Progenitor cell of endocrine pancreas (in vitro differentiated cells): ENCODE measurements at places on chromosomes 11 and 22.

DNA sequence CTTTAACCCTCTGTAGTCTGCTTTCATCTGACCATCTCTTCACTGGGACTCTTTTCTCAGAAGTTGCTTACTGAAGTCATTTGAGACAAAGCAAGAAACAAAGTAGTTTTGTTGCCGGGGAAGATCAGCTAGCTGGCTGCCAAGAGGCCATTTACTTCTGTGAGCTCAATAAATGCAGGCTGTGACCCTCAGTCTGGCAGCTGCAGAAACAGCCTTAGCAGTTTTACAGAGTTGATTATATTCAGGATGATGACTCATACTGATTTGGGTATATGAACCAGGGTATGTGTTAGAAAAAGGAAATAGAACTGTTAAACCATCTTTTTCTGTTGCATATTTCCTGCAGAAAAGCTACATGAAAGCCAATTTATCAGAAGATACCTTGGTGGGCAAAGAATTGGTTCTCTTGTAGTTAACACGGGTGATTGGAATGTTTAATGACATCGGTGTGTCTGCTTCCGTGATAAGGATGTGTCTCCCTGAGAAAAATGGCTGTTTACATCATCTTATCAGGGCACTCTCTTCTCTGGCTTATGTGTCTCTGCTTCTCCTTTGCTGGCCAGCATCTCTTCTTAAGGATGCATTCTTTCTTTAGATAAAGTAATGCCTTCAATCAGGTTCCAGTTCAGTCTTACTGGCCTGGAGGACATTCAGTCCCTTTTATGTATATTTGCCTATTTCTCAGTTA, 18.5 kb downstream of the FIBIN start:
- DNase-seq = no peak

DNA sequence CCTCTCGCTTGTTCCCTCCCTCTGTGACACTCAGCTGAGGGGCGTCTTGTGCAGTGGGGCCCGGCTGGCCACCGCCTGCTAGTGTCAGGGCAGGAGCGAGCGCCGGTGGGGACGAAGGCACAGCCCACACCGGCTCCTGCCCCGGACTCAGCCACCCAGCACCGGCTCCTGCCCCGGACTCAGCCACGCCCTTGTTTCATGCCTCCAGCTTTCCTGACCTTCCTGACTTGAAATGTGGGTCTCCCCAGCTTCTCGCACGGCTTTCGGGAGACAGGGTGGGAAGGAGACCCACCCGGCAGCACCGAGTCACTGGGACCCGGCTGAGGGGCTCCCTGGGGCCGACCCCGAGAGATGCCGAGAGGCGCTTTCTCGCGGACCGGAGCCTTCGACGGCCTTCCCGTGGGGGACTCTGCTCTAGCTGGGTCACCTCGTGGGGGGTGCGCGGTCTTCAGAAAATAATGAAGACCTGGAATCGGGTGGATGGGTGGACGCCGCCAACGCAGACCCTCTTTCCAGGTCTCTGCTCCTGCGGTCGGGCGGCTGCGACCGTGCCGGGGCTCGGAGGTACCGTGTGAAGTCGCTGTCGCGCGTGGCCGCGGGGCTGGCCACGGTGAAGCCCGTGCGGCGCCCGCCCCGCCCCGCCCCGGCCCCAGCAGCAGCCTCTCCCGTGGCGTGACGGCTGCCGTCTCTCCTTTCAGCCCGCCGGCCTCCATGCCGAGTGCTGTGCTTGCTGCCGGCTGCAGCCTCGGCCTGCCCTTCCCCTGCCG, 10.2 kb downstream of the GLB1L2 start:
- no peak for DNase-seq

- no peak for DNase-seq
Measured at GRCh38 chr11:96229354-96229977, 113.5 kb downstream of the MAML2 start.

GRCh38 chr11:122853971-122854446, 15.7 kb downstream of the CRTAM start:
- peak; percentile 25 for DNase-seq

DNA sequence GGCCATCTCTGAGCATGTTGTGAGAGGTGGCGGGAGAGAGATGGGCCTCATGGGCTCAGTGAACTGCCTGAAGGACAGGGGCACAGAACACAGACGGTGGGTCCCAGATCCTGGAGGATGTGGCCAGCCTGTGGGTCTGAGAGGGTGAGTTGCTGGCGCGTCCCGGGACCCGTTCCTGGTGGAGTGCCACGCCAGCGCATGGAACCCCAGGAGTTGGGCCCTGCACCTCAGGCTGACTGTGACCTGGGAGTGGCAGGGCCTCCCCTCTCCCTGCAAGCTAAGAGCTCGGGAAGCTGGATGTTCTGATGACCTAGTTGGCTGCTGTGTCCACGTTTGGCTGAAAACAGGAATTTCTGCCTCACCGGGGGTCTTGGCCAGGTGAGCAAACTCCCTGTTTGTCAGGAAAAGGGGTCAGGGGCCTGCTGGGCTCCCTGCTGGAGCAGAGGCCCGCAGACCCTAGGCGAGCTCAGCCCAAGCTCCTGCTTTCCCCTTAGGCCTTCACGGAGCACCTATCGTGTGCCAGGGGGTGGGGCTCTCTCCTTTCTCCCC, 15.0 kb downstream of the LRRC32 start:
- no peak for DNase-seq

DNA sequence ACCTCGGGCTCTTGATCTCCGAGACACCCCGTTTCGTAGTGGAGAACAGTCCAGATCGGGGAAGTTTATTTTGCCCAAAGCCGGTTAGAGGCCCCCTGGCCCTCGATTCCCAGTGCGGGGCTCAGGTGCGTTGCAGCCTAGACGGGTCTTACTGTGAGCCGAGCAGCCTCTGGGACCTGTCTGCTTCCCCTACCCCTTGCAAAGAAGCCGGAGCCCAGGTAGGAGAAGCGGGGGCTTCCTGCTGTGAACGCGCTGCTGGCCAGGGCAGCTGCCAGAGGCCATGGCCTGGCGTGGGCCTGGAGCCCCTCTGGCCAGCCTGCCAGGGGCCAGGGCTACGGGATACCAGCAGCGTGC, 621 bp downstream of the TSPO start:
- no peak for DNase-seq

- no peak for DNase-seq
Measured at GRCh38 chr22:29817724-29818123, 20.4 kb downstream of the ASCC2 start.

DNA sequence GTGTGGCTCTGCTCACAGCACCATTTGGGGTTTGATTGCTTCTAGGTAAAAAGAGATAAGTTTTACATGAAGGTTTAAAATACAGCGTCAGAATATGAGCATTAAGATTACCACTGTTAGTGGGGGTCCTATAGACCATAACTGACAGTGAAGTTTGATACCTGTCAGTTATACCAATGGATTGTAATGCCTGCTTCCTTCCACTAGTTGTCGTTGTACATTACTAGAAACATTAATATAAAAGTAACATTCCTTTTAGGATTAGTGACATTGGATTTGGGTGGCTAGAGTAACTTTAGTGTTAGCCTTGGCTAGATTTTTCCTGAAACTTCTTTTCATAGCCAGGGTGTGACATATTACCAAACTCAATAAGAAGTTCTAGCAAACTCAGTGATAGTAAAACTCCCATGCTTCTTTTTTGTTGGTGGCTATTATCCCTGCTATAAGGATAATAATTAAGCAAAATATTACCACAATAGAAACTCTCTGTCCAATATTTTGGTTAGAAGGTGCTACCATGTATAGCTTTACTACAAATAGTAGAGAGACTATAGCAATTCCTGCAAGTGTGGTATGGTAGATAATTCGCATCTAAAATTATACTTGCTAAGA, 57.1 kb downstream of the FAM181B start:
- DNase-seq = no peak

- no peak for DNase-seq
Measured at GRCh38 chr11:67484847-67485311, 2.1 kb downstream of the AIP start.

GRCh38 chr11:6736495-6737121, 35.2 kb downstream of the OR2AG2 start:
- DNase-seq = no peak

DNA sequence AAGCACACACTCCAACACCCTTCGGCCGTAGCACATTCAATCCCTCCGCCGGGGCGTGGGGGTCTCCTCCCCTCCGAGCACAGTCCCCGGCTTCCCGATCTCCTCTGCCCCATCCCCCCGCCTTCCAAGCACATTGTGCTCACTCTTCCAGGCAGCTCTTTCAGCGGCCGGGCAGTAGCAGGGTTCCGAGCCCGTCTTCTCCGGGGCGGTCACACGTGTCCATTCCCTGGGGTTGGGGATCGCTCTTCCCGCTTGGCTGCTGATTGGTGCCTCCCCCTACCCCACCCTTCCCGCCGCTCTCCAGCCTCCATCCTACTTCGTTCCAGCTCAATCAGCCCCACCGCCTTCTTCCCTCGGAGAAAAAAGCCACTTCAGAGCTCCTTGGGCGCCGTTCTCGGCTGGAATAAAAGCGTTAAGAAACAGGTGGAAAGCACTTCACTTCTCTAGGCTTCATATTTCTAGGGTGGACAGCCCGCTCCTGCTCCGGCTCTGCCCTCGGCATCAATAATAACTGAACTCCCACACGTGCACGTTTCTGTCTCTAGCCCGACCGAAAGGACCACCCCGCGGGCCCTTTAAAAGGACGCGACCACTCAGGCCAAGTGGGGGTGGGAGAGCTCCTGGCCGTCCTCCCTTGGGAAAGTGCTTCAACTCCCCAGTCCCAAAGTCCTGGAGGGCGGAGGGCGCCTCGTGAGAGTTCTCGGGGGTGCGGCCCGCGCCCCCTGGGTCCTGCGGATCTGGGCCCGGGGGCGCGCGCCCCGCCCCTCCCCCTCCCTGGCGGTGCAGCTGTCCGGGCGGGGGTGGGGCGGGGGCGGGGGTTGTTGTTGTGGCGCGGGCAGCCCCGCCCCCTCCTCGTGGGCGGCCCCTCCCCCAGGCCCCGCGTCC, 464 bp upstream of the CECR2 start:
- DNase-seq = peak; percentile 60

DNA sequence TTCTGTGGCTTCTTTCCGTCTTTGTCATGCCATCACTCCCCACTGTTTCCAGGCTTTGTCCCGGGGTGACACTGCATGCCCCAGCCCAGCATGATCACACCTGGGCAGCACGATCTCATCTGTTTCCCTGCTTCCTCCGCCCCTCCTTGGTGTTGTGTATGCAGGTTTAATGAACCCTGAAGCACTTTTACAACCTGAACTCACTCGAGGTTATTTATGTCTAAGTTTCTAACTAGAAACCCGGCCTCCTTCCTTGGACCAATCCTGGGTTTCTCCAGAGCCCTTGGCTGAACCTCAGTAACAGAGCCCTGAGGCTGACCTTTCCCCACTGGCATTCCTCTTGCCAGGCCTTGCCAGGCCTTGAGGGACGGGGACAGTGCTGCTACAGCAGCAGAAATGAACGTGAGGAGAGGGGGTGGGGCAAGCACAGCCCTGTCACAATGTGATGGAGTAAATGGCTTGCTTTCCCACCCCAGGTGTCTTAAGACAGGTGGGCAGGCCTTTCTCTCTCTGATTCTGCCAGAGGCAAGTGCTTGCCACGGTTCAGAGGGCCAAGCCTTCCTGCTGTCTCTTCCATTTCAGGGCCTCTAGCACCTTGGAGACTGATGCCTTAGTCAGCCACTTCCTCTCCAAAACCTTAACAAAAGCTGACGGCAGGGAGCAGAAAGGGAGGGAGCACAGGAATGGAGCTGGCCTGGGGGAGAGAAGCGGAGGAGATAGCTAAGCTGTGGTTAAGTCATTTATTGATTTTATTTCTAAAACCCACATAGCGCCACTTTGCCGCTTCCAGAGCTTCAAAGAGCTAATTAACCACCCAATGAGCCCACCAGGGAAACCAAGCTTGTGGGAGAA, 3.1 kb upstream of the PYGM start:
- no peak for DNase-seq
